ENCODE measurements at places on chromosomes 2 and 18. TPM values are rescaled to one million over a fixed set of nuclear protein-coding genes. Genes with fewer than 3 reads are reported as not detected.

DNA sequence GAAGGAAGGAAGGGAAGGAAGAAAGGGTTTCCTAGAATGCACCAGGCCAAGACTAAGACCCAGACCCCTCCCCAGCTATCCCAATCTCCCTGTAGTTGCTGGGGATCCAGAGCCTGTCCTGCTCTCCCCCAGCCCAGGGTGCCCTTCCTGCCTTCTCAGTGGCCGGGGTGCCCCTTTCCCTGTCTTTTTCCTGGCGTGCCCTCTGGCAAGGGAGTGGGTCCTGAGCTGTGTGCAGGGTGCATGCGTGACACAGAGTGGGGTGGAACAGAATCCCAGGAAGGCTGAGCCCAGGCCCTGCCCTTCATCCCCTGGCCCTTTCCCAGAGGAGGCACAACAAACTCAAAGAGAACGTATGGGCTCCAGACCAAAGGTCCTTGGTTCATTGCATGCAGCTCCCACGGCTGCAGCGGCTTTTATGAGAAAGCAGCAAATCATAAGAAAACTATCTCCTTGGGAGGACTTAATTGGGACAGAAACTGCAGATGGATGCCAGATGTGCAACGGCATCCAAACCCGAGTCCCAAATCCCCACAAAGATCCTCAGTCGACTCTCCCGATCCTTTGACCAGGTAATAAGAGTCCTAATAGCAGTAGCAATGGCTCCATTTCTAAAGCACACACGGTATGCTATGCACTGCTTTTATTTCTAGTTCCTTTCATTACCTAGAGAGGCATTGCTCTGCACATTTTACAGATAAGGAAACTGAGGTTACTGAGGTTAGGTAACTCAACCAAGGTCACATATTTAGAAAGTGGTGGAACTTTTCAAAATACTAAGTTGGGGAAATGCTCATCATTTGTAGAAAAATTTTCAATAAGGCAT is 12.7 kb upstream of the ARID5A start:
- DNase-seq = no peak

- DNase-seq = no peak
Measured at GRCh38 chr2:80348953-80349352, 44.4 kb upstream of the LRRTM1 start.

DNA sequence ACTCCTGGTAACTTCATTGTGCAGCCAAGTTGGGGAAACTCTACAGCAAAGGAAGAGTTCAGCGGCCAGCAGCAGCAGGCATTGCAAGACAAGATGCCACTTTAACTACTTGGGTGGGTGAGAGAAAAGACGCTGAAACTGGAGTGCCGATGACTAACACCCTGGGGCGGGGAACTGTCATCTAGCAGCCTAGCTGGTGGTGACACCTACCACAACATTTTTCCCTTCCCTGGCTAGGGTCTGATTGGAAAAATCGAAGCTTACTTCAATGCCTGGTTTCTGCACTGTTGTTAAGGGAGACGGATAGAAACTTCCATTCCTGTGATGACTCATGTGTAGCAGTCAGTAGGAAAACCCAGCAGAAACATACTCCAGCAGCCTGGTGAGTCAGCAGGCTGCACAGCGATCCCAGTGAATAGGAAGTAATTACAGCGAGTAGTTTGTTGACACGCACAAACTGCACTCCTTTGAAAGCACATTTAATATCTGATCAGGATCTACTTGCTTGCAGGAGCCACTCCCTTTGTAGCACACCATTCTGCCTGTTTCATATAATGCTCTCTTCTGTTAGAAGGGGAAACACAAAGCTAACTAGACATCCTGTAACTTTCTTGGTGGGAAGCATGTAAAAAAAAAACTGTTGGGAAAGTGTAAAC is 62.1 kb upstream of the MAPRE2 start:
- peak; percentile 99 for DNase-seq

- DNase-seq = no peak
Measured at GRCh38 chr2:191855382-191855781, 8.5 kb upstream of the CAVIN2 start.

- DNase-seq = no peak
Measured at GRCh38 chr2:147623328-147623727, 221.5 kb upstream of the ACVR2A start.

DNA sequence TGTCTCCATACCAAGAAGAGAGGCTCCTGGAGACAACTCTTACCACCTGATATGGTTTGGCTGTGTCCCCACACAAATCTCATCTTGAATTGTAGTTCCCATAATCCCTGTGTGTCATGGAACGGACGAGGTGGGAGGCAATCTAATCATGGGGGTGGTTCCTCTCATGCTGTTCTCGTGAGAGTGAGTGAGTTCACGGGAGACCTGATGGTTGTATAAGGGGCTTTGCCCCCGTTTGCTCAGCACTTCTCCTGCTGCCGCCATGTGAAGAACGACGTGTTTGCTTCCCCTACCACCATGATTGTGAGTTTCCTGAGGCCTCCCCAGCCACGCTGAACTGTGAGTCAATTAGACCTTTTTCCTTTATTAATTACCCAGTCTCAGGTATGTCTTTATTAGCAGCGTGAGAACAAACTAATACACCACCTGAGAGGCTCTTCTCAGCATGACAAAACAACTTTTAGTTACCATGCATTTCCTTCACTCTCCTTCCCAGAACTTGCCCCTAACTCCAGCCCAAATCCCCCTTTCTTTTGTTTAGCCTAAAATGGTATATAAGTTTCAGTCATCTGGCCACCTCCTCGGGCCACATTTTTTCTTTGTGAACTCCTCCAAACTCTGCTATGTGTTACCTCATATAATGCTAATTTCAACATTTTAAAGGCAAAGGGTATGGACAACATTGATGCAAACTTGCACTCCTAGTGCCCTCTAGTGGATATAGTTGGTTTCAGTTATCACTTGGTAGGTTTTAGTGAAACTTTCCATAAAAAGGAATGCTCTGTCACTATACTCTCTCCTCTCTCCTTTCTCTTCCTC is 58.6 kb upstream of the SLC25A52 start:
- DNase-seq = peak; percentile 48

DNA sequence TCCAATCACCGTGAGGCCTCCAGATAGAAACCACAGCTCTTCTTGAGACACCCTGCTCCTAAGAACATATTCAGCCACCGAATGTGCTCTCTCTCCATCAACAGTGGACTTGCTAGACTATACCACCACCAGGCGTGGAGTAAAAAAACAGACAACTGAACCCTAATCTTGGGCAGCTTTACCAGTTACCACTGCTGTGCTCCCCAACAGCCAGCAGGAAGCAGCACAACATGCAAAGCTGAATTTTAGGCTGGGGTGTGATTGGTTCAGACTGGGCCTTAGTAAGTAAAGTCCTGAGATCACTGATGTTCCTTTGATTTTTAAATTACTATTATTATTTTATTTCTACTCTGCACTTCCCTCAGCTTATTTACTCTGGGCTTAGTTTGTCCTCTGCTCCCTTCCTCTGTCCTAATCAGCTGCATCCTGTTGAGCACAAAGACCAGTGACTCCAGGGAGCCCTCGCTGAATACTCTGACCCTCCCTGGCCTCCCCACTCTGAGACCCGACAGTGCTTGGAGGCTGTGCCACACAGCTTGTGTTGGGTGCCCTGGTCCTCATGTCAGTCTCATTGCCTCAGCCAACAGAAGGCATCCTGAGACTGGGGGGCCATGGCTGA is 21.9 kb downstream of the MRPL35 start:
- DNase-seq = peak; percentile 54

DNA sequence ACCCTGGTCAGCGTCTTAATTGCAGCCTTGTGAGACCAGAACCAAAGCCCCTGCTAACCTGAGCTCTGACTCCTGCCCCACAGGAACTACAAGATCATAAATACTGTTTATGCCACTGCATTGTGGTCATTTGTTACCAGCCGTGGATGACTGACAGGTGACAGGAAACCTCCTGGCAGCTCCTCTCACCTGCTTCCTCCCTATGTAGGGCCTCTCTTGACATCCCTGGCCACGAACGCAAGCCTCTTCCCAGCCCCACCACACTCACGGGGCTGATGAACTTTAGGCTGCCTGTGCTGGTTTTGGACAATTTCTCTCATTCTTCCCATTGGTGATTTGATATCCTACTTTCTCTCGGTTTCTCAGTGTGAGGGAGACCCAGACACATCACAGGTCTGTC is 357.2 kb upstream of the MYT1L start:
- DNase-seq = no peak

DNA sequence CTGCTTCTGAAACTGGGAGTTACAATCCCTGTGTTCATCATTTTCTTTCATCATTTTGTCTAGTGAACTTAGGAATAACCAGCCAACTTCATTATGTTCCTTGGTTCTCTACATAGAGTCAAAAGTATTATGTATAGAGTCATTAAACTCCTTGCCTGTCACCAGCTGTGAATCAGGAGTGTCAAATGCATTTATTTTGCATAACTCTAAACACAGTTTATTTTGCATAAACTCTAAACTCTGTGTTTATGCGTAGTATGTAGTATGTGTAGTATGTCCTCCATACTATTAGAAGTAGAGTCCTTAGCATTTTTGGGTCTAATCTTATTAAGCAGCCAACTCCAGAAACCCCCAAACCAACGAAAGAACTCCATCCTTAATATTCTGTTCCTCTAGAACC is 164.4 kb downstream of the EVA1A start:
- no peak for DNase-seq

GRCh38 chr2:229712136-229712535 is 2.2 kb downstream of the DNER start:
- DNase-seq = no peak

DNA sequence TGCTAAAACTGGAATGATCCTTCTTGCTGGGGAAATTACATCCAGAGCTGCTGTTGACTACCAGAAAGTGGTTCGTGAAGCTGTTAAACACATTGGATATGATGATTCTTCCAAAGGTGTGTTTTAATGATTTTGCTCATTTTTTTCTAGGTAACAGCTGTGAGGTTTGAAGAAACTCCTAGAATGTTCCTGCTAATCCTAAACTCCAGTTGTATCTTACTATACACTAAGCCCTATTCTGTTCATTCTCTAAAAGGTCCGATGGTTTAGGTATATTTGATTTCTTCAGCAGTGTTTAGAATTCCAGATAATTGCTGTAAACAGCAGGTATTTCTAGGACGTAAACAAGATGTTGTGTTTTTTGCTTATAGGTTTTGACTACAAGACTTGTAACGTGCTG is 2.3 kb downstream of the MAT2A start:
- DNase-seq = no peak

DNA sequence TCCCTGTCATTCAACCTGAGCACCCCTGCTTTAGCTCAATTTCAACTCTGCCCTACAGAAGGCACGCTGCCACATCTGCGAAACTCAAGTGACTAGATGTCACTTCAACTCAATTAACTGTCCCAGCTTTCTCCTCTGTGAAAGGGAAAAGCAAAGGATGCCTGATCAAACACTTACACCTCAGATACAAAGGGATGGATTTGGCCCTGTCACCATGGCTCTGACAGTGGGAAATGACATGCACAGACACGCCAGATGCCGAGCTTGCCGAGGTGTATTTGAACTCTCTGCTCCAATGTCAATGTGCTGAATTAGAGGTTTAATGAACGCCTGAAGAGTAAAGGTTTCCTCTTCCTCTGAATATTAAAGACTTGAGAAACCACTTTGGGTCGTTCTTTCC is 481.1 kb downstream of the CBLN2 start:
- DNase-seq = no peak

GRCh38 chr2:112800881-112801583 is 16.7 kb upstream of the IL1A start:
- no peak for DNase-seq

DNA sequence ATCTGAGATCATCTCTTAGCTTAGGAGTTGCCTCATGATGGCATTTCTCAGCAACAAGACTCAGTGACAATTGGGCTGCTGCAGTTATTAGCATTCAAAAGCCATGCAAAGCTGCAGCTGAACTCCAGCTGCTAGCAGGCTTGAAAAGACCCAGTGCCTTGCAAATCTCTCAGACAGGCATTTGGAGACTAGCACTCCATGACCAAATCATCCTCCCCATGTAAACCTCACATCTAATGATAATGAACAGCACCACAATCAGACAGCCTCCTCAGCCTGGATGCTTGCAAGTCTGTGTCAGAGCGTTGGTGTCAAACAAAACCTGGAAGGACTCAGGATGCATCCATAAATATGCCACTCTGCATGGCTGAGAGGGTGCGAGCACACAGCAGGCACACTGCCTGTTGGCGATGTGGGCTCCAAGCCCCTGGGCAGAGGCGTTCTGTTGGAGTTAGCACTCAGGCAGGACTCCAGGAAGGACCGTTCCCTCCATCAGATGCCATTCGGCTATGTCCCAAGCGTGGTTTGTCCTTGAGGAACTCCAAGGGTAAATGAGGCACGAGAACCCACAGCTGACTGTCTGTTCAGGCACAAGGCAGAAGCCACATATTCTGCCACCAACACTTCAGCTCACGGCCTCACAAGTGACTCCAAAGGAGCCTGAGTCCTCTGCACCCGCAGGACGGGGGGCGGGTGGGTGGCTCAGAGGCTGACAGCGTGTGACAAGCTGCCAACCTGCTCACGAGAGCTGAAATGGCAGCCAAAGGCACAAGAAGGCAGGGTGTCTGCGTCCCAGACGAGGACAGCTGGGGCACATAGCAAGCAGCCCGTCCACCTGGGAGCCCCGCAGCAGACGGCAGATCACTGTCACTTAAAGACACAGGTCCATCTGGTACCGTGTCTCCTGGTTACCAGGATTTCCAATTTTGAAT is 183.8 kb downstream of the MYT1L start:
- DNase-seq = no peak

GRCh38 chr2:59171019-59171418 is 929.9 kb upstream of the FANCL start:
- DNase-seq = no peak

GRCh38 chr2:53202063-53202462 is 565.5 kb upstream of the CHAC2 start:
- DNase-seq = no peak

Gene TMEM169
- 0.13 TPM for total RNA-seq

Gene DBI
- 77.0 TPM for total RNA-seq

Gene UGT1A4
- total RNA-seq = not detected

Gene MROH2A
- not detected for total RNA-seq

Gene STPG4
- total RNA-seq = under 0.01 TPM

Gene TPO
- not detected for total RNA-seq
